Pancreas (tissue), 10 donors: ENCODE measurements at places on chromosomes 6 and 20. TPM values are rescaled to one million over a fixed set of nuclear protein-coding genes. Genes with fewer than 3 reads are reported as not detected.

The ECT2L gene
- not detected for total RNA-seq

The MAP7 gene
- 25.3 TPM for total RNA-seq

The SULF2 gene
- 28.7 TPM for total RNA-seq

The GJA10 gene
- total RNA-seq: not detected

The MCCD1 gene
- total RNA-seq: not detected
